ENCODE measurements at places on chromosomes 3 and 15.
A peak's percentile ranks its signal among the peaks of the same experiment; 100 is the strongest.

DNA sequence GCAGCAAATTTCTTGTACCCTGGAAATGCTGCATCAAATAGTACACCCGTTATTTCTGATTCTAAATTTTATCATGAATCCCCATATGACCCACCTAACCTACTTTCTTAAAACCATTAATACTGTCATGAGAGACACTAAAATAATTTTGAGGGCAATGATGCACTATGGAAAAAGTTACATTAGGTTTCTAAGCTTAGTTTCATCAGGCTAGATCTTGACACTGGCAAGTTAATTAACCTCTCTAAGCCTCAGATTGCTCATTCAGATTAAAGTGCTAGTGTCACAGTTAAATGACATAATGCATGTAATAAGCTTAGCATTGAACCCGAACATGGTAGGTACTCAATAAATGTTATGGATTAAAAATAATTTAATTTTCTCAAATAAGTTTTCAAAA, 8.2 kb downstream of the GOLIM4 start:
- DNase-seq: no peak

DNA sequence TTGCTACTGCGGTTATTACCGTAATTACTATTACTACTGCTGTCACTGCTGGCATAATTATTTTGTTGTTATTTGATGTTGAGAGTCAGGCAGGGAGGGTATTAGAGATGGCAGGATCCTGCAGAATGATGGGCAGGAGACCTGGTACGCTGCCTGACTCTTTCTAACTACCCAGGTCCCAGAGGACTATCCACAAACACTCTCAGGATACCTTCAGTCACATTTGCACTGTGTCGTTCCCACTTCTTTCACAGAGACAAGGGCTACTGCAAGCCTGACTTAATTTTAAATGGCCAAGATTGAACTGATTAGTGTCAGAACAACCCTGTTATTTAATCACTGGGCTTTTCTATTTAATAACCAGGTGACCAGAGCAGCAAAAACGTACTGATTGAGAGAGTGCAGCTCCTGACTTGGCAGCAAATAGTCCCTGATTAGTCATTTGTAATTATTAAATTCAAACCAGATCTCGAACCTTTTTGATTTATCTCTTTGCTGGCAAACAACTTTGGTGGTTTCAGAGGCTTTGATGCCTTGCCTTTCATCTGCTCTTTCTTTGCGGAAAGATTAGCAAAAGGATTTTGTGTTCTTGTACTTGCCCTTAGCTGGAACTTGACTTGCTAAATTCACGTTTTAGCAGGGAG, 88.8 kb upstream of the ARHGEF3 start:
- peak; percentile 16 for DNase-seq

DNA sequence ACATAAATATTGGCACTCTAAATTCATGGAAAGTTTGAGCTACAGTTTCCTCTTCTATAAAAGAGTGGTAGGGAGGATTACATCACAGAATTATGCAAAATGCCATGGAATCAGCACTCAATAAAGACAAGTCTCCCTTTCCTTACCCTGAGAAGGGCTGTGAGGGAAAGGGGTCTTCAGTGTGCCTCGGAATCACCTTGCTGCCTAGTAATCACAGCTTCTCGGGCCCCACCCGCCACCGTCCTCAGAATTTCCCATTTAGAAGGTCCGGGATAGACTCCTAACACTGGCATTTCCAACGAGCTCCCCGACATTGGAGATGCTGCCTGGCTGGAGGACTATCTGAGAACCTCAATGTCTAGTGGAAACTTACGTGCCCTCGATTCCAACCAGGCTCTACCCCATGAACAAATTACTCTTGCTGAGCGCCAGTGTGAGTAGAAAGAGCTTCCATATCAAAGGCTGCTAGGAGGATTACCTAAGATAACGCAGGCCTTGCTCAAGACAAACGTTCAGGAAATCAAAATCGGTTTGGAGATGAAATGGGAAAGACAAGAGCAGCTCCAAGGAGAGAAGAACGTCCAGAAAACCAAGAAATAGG, 92.1 kb upstream of the CHD2 start:
- peak; percentile 23 for DNase-seq

DNA sequence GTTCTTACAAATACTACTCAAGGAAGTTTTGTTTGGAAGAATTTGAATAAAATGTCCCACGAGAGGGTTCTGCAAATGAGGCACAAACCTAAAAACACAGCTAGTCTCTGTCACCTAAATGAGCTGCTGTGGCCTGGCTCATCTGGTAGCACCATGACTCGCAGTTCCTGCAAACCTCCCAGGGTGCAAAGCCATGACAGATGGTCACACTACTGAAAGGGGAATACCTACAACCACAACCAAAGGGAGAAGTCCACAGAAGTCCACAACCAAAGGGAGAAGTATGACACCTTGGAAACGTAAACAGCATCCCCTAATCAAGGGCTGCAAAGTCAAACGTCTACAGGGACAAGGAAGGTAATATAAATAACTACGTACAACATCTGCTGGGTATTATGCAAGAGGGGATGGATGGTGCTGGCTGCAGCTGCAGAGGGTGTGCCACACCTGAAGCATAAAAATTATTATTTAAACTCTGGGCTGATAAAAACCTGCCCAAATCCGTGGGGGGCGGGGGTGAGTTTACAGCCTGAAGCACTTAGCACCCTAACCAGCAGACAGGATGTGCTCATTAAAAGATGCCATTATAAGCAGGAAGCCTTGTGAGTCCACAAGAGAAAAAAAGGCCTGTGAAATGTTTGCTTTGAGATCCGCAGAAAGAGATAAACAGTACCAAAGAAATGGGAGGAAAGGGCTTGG, 184.0 kb downstream of the MAGI1 start:
- no peak for DNase-seq

- DNase-seq: peak; percentile 25
Measured at GRCh38 chr15:41558400-41559238, at the start of gene TYRO3. TYRO3 (plus strand) TSS chr15:41559212; CDS start chr15:41559258, 46 bp downstream.

DNA sequence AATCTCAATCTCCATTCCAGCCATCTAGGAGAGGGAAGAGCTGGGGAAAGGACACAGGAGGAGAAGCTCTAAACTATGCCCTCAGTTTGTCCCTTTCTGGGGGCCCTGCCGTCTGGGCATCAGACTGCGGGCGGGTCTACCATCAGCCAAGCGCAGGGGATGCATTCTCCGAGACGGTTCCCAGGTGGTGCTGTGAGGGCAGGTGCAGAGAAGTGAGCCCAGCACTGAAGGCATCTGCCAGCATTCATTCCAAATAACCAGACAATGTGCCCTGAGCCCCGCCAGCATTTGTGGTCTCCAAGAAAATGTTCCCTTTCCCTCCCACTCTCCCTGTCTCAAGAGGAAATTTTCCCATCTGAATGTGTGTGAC, 265.7 kb downstream of the XXYLT1 start:
- no peak for DNase-seq

GRCh38 chr15:63678393-63678792, 81.2 kb downstream of the FBXL22 start:
- DNase-seq: no peak

DNA sequence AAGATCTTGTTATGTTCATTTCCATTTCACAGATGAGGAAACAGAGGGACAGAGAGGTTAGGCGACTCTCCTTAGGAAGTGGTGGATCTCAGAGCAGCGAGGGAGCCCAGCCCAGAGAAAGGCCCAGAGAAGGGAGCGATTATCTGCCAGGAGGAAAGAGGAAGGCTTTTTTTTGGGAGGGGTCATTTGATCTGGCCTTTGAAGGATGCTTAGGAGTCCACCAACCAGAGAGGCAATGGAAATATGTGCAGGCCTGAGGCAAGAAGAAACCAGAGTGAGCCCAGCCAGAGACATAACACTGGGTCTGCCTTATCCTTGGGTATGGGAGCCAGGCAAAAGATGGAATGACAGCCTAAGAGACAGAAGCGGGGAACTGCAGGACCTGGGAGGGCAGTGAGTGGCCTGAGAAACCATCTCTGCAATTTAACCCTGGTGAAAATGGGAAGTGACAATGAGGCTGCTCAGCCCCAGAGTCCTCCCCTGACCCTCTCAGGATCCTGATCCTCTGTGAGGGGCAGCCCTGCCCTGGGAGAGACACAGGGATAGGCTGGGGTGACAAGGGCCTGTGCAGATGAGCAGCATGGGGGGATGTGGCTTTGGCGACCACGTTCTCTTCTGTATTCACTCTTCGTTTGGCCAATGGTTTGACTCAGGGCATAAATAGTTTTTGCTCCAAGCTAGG, 163.2 kb downstream of the WNT7A start:
- DNase-seq: no peak

DNA sequence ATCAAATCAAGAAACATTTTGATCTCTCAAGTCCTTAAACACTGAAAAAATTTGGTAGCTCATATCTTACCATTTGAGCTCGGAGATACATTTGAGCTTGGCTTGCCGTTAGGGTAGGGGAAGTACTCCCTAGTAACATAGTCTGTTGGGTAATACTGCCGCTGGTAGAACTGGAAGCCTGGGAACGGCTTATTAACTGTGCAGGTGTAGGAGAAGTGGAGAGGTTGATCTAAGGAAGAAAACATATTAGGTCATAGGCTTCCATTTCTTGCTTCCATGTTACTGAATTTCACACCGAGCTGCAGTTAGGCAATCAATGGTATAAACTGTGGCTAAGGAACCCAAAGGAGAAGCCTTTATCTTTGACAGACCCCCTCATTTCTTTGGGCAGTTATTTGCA, 32.5 kb downstream of the PHC3 start:
- no peak for DNase-seq

DNA sequence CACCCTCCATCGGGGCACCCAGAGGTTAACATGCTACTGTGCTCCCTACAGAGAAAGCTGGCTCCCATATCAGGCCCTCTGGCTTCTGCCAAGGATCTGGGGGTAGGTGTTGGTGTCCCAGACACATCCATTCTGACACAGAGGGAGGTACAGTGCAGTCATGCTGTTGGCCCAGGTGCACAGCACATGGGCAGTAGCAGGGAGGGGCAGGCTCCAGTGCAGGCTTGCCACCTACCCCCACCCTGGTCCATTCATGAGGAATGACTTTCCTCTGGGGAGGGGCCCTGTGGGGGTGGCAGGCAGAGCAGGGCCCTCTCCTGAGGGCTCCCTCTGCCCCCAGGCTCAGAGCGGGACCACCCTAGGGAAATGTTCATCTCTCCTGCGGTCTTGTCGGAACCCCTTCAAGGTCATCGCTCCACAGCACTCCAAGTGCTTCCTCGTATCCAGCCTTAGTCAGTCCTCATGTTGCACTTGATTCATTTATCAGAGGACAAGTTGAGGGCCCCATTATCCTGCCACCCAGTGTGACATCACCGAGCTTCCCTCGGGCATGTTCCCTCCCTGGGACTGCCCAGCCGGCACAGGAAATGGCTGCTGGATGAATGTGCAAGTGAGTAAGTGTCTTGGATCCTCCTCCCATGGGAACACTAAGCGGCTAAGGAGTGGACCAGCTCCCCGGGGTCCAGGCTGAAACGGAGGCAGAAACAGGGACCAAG, 10.0 kb downstream of the DUSP7 start:
- DNase-seq: peak; percentile 95

- DNase-seq: no peak
Measured at GRCh38 chr3:185797993-185798830, 26.6 kb downstream of the IGF2BP2 start.

DNA sequence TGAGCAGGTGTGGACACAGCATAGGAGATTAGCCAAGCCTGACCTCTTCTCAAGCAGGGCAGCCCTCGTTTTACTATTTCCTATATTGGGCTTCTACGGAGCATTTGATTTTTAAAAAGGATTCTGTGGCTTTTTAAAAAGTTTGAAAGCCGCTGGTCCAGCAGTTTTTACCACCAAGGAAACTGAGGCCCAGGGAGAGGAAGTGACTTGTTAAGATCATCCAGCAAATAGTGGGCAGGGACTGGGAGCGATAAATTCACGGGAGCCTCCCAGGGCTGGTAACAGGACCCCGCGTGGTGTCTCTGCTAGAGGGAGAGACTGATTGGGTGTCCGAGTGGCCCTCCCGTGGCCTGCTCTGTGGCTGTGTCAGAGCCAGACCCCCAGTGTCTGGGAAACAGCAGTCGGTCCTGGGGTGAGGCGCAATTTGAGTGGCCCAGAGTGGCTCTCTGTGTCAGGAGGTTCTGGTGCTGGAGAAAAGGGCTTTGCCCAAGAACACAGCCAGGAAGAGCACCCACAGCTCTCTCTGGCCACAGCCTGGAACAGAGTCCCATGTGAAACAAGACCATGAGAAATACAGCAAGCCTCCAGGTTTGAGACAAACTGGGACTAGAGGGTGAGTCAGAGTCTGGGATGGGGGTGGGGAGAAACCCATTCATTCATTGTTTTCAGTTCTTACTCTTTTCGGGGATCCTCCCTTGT, 4.2 kb downstream of the FURIN start:
- peak; percentile 84 for DNase-seq

- DNase-seq: peak; percentile 77
Measured at GRCh38 chr3:150765949-150766720, 3.2 kb upstream of the SIAH2 start.

DNA sequence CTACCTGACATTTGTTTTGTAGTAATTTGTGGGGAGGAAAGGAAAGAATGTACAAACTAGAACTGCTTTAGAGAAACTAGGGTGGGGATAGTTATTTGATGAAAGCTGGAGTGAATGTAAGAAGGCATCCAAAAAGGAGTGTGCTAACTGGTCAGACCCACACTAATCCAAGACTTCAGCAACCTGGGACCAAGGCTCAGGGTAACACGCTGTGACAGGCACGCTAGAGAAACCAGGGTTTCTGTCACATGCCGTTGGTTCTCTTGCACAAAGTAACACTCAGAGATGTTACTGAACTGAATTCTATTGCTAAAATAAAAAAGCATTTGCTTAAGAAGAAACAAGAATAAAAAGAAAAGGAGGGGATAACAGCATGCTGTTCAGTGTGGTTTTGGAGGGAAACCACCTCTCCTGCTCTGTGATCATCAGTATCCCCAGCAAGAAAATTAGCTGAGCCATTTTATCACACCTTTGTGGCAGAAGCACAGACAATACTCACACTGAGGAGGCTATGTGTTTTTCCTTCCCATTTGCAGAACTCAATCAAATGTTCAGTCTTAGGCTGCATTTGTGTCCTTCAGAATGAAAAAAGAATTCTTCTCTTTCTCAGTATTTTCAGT, 2.8 kb upstream of the CCDC80 start:
- DNase-seq: no peak

DNA sequence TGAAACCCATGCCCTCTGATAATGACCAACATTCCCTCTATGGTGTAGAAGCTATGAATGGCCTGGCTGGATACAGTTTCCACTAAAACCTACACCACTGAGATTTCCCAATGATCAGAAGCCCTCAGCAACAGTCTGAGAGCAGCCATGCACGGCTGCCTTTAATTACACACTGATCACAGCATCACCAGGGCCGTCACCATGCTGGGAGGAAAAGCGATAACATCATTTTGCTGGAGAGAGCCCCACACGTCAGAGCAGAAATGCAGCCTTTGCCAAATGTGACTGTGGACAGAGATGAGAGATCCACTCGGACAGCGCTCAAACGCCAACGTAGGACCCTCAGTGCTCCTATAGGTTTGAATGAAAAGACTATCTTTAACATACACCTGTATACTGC, 135.0 kb downstream of the XXYLT1 start:
- DNase-seq: no peak
